Vagina (tissue), 2 donors: ENCODE measurements at places on chromosomes 1 and 21. TPM values are rescaled to one million over a fixed set of nuclear protein-coding genes. Genes with fewer than 3 reads are reported as not detected.

DNA sequence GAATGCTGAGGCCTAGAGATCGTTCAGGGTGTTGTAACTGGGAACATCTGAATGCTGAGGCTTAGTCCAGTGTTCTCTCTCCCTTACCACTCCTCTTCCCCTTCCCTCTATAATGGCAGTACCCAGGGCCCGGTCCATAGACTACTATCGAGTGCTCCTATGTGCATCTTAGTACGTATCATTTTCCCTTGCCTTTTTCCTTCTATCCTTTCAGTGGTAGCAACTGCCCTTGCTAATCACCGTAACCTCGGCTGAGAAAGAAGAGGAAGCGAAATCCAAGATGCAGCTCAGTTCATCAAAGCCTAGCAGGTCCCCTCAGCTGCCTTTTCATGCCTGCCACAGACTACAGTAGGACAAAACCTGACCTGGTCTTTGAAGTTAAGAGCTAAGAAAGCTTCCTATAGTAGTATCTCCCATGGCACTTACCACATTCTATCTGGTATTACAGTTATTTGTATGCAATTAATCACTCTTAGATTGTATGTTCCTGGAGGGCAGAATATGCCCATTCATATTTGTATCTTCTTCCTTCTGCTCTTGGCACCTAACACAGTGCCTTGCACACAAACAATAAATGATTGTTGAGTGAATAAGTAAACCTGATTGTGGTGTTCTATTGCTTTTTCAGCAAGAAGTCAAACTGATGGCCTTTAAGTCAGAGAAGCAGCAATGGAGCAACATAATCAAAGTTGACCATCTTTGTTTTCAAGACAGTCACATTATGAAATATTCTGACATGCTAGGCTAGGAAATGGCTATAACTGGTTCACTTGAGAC lies 22.4 kb downstream of the CNIH4 start:
- DNase-seq: no peak

GRCh38 chr21:44455524-44456213 lies 359 bp downstream of the LRRC3 start:
- no peak for DNase-seq

DNA sequence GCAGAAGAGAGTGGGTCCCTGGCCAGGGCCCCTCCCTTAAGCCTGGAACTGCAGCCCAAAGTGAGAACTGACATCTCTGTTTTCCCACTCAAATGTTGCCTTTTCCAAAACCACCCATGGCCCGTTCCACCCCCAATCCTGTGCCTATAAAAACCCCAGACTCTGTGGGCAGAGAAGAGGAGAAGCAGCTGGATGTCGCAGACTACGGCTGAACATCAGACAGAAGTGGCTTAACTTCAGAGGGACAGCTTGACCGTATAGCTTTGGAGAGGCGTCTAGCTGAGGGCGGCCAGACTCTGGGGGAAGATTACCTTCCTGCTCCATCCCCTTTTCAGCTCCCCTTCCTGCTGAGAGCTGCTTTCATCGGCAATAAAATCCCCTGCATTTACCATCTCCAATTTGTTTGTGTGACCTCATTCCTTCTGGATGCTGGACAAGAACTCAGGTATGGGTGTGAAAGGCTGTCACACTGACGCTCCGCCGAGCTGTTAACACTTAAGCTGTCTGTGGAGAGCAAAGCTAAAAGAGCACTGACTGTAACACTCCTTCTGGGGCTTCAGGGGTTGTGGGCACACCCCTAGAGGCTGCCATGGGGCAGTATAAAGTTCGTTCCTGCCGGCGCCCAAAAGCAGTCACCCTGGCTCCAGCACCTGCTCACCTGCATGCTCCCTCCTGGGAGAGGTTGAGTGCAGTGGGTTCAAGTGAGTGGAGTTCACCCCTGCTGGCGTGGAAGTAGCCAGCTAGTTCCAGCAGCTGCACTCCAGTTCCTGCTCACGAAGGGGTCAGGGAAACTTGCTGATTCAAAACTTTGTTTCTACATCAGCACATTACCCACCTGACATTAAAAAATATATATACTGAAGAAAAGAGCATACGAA lies 19.6 kb upstream of the ERO1B start:
- no peak for DNase-seq

GRCh38 chr1:11790101-11790879 lies 15.5 kb downstream of the MTHFR start:
- no peak for DNase-seq

Gene PPFIA4
- 11.5 TPM for total RNA-seq
